ENCODE measurements at places on chromosomes 3 and 15. TPM values are rescaled to one million over a fixed set of nuclear protein-coding genes. Genes with fewer than 3 reads are reported as not detected.
A peak's percentile ranks its signal among the peaks of the same experiment; 100 is the strongest.

CRABP1 gene
- total RNA-seq = not detected

LRRC58 gene
- 27.4 TPM for total RNA-seq

- H3K36me3 ChIP-seq = no peaks in the 10 kb centered on the region
- H3K27me3 ChIP-seq = no peaks in the 10 kb centered on the region
- no peak overlapping the region for H3K27ac ChIP-seq
These were observed 43.2 kb downstream of the GOLIM4 start for GRCh38 chr3:168052515-168052914.

DNA sequence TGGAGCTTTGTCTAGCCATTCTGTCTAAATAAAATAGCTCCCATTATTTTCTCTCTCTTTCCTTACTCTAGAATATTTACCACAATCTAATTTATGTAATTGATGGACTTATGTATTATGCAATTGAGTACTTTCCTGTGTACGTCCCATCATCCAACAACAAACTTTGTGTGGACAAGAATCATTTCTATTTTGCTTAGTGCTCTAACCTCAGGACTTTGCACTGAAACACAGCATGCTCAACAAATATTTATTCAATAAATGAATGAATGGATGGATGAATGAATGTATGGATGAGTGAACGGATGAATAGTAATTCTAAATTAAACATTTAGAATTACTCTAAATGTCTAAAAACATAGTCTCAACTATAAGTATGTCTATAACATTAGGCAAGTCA, 115.2 kb upstream of the RORA start:
- H3K36me3 ChIP-seq = no peaks in the 10 kb centered on the region
- DNase-seq = no peak
- no peaks in the 10 kb centered on the region for H3K4me1 ChIP-seq
- H3K27ac ChIP-seq = no peak overlapping the region
- H3K4me3 ChIP-seq = no peak overlapping the region

GRCh38 chr3:65837604-65838003, 201.1 kb downstream of the MAGI1 start:
- no peaks in the 10 kb centered on the region for H3K36me3 ChIP-seq
- H3K4me3 ChIP-seq = no peak overlapping the region
- peaks cover 19% of the 10 kb centered on the region for H3K4me1 ChIP-seq

CACNA2D2 gene
- not detected for total RNA-seq

DNA sequence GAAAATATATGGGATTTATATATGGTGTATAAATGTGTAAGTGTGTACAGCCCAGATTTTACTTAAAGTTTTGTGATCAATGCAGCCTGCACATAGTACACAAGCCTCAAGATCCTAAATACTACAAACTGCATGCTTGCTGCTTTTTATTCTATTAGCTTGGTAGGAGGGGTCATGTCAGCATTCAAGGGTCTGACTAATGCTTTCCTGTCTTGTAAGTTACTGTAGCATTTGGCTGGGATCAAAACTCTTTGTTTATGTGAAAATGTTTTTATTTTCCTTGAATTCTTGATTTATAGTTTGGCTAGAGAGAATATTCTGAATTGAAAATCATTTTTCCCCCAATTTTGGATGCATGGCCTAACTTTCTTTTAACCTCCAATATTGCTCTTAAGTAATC, 370.9 kb downstream of the NSUN3 start:
- peak; percentile 26 for DNase-seq
- H3K27ac ChIP-seq = peak overlapping the region; percentile 12
- no peak overlapping the region for H3K4me3 ChIP-seq
- H3K36me3 ChIP-seq = no peaks in the 10 kb centered on the region
- H3K4me1 ChIP-seq = peaks cover 24% of the 10 kb centered on the region

DNA sequence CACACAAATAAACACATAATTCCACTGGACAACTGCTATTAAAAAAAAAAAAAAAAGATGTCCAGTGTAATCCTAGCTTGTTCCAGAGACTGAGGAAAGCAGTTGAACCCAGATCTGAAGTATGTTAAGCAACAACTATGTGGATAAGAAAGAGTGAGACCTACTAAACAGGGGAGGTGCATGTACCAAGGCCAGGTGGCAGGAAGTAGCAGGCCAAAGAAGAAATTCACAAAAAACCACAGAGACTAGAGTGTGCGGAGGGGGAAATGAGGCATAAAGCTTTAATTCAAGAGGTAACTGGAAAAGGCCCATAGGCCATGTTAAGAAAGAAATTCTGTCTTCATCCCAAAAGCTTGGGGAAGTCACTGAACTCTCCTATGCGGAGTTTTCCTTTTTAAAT, 490.0 kb downstream of the NAALADL2 start:
- H3K27ac ChIP-seq = no peak overlapping the region
- no peak overlapping the region for H3K4me3 ChIP-seq
- H3K27me3 ChIP-seq = no peaks in the 10 kb centered on the region
- H3K36me3 ChIP-seq = no peaks in the 10 kb centered on the region
- 0 out of 2 replicates have a peak, but pooled peaks cover 5% of the 10 kb centered on the region for H3K4me1 ChIP-seq

SLC22A14 gene
- total RNA-seq = not detected

PPP1R2 gene
- 75.1 TPM for total RNA-seq

- DNase-seq = no peak
- no peaks in the 10 kb centered on the region for H3K4me1 ChIP-seq
- H3K27me3 ChIP-seq = no peaks in the 10 kb centered on the region
- no peaks in the 10 kb centered on the region for H3K36me3 ChIP-seq
These were observed 204.4 kb upstream of the THBS1 start for GRCh38 chr15:39376371-39376909.

KBTBD13 gene
- total RNA-seq = not detected

SERINC4 gene
- not detected for total RNA-seq

CEP63 gene
- 14.8 TPM for total RNA-seq

DNA sequence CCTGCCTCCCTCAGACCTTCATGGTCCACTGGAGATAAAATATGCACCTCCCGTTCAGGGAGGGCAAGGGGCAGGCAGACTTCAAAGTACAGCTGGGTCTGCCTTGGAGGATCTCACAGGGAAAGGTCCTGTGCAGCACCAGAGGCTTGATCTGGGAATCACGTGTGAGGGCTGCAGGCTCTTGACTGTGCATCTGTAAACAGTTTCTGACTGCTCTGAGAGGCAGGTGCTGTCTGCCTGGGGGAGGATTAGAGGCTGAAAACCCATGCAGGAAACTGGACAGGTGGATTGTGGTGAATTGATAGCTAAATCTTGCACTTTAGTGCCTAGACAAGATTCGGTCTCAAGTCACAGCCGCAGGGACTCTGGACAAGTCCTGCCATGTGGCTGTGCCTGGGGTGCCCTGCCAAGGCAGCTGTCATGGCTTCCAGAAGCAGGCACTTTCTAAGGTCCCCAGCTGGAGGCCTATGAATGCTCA, 239.3 kb downstream of the EPHB1 start:
- peaks cover 4% of the 10 kb centered on the region for H3K27me3 ChIP-seq
- no peaks in the 10 kb centered on the region for H3K36me3 ChIP-seq
- no peak overlapping the region for H3K27ac ChIP-seq
- H3K4me3 ChIP-seq = no peak overlapping the region
- H3K4me1 ChIP-seq = no peaks in the 10 kb centered on the region
- DNase-seq = no peak

GRCh38 chr3:141440942-141441341, 45.9 kb upstream of the RASA2 start:
- H3K4me3 ChIP-seq = no peak overlapping the region
- H3K4me1 ChIP-seq = peaks cover 17% of the 10 kb centered on the region

GRCh38 chr3:24522146-24522579, 27.5 kb upstream of the THRB start:
- H3K36me3 ChIP-seq = no peaks in the 10 kb centered on the region
- H3K27me3 ChIP-seq = no peaks in the 10 kb centered on the region
- peaks cover 22% of the 10 kb centered on the region for H3K4me1 ChIP-seq
- peak overlapping the region; percentile 74 for H3K4me3 ChIP-seq

DNA sequence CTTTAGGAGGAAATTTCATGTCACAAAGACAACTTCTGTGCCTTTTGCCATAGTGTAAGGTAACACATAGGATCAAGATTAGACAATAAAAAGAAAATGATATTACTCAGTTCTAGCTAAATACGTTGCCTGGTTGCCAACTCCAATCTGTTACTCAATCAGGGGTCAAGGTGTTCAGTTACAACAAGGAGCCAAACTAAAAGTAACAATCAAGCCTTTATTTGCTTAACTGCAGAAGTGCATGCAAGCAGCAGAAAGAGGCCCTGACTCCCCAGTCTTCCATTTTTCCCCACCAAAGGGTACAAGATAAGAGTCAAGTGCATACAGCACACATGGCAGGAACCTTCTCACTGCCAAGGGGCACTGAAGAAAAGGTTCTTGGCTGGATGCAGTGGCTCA, 28.3 kb upstream of the PPP4R2 start:
- H3K27me3 ChIP-seq = no peaks in the 10 kb centered on the region
- DNase-seq = no peak
- H3K4me1 ChIP-seq = no peaks in the 10 kb centered on the region
- no peaks in the 10 kb centered on the region for H3K36me3 ChIP-seq

UTS2B gene
- 0.76 TPM for total RNA-seq

DNA sequence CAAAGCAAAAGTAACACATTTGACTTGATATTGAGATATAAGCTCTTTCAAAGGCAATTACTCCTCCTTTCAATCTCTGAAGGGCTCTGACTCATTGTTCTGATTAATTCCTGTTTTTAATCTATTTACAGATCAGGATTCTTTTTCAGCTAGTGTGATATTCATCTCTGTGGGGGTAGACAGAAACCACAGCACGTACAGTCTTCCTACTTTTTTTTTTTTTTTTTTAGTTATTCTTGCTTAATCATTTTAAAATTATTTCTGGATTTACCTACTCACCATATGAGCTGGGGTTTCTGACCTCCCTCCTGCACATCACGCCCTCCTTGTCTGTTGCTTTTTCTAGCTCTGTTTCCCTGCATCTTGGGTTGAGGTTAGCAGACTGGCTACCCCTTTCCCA, 1.4 kb downstream of the CNTN3 start:
- H3K27me3 ChIP-seq = 0 out of 2 replicates have a peak, but pooled peaks cover 6% of the 10 kb centered on the region
- H3K27ac ChIP-seq = no peak overlapping the region
- DNase-seq = no peak
- H3K4me1 ChIP-seq = no peaks in the 10 kb centered on the region
- H3K4me3 ChIP-seq = no peak overlapping the region
- H3K36me3 ChIP-seq = no peaks in the 10 kb centered on the region

GRCh38 chr3:35394905-35395304, 244.4 kb upstream of the ARPP21 start:
- no peaks in the 10 kb centered on the region for H3K36me3 ChIP-seq
- H3K27me3 ChIP-seq = no peaks in the 10 kb centered on the region
- no peak for DNase-seq
- H3K4me1 ChIP-seq = no peaks in the 10 kb centered on the region

- H3K36me3 ChIP-seq = no peaks in the 10 kb centered on the region
- H3K27ac ChIP-seq = no peak overlapping the region
- H3K27me3 ChIP-seq = no peaks in the 10 kb centered on the region
These were observed 165.2 kb downstream of the OSBPL10 start for GRCh38 chr3:31815631-31816440.

- DNase-seq = no peak
- no peak overlapping the region for H3K27ac ChIP-seq
- H3K27me3 ChIP-seq = no peaks in the 10 kb centered on the region
- no peak overlapping the region for H3K4me3 ChIP-seq
- H3K36me3 ChIP-seq = no peaks in the 10 kb centered on the region
These were observed 655.2 kb downstream of the RBMS3 start for GRCh38 chr3:29936054-29936453.

- H3K4me3 ChIP-seq = no peak overlapping the region
- H3K27me3 ChIP-seq = no peaks in the 10 kb centered on the region
- peaks cover 7% of the 10 kb centered on the region for H3K4me1 ChIP-seq
- H3K36me3 ChIP-seq = no peaks in the 10 kb centered on the region
- no peak for DNase-seq
These were observed 160.2 kb downstream of the XXYLT1 start for GRCh38 chr3:195110647-195111318.

GRCh38 chr15:96333131-96334016, 2.9 kb downstream of the NR2F2 start:
- H3K27ac ChIP-seq = peak overlapping the region; percentile 86
- H3K27me3 ChIP-seq = no peaks in the 10 kb centered on the region
- H3K4me3 ChIP-seq = peak overlapping the region; percentile 52
- peaks cover 67% of the 10 kb centered on the region for H3K36me3 ChIP-seq

REC114 gene
- not detected for total RNA-seq

- H3K4me1 ChIP-seq = peaks cover 38% of the 10 kb centered on the region
- no peaks in the 10 kb centered on the region for H3K27me3 ChIP-seq
- DNase-seq = peak; percentile 40
- H3K36me3 ChIP-seq = peaks cover 40% of the 10 kb centered on the region
These were observed 41.9 kb downstream of the NIPA2 start for GRCh38 chr15:22880068-22880980.

NMNAT3 gene
- total RNA-seq = not detected

GJD2 gene
- not detected for total RNA-seq

- no peaks in the 10 kb centered on the region for H3K27me3 ChIP-seq
- H3K36me3 ChIP-seq = peaks cover 16% of the 10 kb centered on the region
- H3K4me1 ChIP-seq = 0 out of 2 replicates have a peak, but pooled peaks cover 3% of the 10 kb centered on the region
- H3K4me3 ChIP-seq = no peak overlapping the region
These were observed 5.2 kb upstream of the EBLN2 start for GRCh38 chr3:73056014-73056844.

DNA sequence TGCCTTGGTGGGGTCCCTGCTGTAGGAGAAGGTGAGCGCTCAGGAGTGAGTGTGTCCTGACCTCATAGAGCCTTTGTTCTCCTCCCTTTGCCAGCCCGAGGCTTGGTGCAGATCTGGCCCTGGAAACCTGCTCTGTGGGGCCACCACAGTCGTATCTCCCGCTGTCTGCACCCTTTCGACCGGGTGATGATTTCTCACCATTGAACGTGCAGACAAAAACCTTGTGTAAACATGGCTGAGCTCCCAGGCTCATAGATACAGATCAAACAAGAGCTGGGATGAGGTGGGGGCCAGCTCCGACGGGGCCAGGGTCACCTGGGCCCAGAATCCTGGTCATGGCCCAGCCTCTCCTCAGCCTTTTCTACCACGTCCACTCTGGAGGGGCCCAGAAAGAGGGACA, 34.6 kb upstream of the ESYT3 start:
- H3K4me3 ChIP-seq = no peak overlapping the region
- no peak overlapping the region for H3K27ac ChIP-seq
- no peak for DNase-seq

PRC1 gene
- total RNA-seq = 455 TPM

GRCh38 chr15:43361313-43361903, 9.4 kb downstream of the ZSCAN29 start:
- no peak overlapping the region for H3K27ac ChIP-seq
- no peaks in the 10 kb centered on the region for H3K4me1 ChIP-seq
- no peaks in the 10 kb centered on the region for H3K27me3 ChIP-seq

THSD4 gene
- total RNA-seq = 14.6 TPM

- peaks cover 9% of the 10 kb centered on the region for H3K4me1 ChIP-seq
- no peak overlapping the region for H3K27ac ChIP-seq
- H3K27me3 ChIP-seq = peaks cover 48% of the 10 kb centered on the region
- H3K4me3 ChIP-seq = no peak overlapping the region
- DNase-seq = no peak
These were observed 734 bp upstream of the SLC6A20 start for GRCh38 chr3:45796902-45797637.

TMEM45A gene
- 48.5 TPM for total RNA-seq

C3orf33 gene
- 2.1 TPM for total RNA-seq

DNA sequence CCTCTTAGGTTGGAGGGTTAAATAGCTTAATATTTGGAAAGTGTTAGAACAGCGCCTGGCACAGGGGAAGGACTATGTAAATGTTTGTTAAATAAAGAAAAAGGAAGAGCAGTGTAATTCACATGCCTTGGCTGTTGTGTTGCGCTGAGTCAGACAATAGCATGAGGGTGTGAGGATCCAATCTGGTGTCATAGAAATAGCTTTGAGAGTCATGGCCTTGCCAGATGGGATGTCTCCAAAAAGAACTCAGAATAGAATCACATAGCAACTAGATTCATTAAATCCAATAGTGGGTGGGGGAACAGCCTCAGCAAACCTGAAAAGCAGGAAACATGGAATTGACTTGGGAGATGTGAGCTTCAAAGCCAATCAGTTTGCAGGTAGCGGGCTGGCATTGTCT, 3.9 kb upstream of the RBSN start:
- H3K4me3 ChIP-seq = no peak overlapping the region
- no peak overlapping the region for H3K27ac ChIP-seq
- H3K36me3 ChIP-seq = peaks cover 3% of the 10 kb centered on the region
- no peak for DNase-seq
- peaks cover 7% of the 10 kb centered on the region for H3K4me1 ChIP-seq

TNFAIP8L3 gene
- total RNA-seq = 0.13 TPM

PIGZ gene
- total RNA-seq = 0.13 TPM
